ENCODE measurements at places on chromosomes 3 and 15.

- no peak overlapping the region for H3K27ac ChIP-seq
- peaks cover 2% of the 10 kb centered on the region for H3K4me1 ChIP-seq
- H3K36me3 ChIP-seq: no peaks in the 10 kb centered on the region
- no peak overlapping the region for H3K4me3 ChIP-seq
Observed at GRCh38 chr3:42728668-42729364, 26.2 kb upstream of the HHATL start.

- no peak for DNase-seq
- H3K27me3 ChIP-seq: peaks cover 58% of the 10 kb centered on the region
- H3K4me1 ChIP-seq: peaks cover 2% of the 10 kb centered on the region
- peaks cover 4% of the 10 kb centered on the region for H3K36me3 ChIP-seq
- no peak overlapping the region for H3K27ac ChIP-seq
Observed at GRCh38 chr3:194120789-194121770, 14.9 kb upstream of the HES1 start.

DNA sequence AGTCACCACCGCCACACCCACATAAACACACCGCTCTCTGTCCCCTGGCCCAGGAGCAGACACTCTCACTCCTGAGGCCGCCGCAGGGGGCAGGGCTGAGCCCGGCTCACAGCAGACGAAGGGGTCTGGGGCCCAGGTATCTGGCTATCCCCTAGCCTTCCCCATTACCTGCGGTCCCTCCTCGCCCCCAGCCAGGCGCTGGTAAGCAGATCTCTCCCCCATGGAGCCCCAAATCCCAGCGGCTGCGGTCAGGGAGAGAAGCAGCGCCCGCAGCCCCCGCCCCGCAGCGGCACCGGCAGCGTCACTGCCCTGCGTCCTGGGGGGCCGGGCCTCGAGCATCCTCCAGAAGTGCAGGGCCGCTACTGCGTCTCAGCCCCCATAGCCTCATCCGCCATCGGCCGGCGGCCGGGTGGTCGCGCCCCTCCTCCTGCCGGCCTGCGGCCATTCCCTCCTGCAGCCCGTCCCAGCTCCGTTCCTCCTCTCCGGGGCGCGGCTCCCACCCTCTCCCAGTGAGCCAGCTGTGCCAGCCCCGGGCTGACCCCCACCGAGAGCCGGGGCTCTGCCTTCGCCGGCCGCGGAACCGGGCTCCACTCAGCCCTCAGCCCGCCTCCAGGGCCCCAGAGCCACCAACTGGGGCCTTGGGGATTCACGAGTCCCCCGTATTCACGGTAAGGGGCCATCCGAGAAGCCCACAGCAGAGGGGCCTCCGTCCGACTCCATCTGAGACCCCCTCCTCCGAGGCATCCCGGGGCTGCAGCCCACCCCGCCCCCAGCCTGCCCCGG lies 13.1 kb downstream of the TNK2 start:
- peak overlapping the region; percentile 95 for H3K4me3 ChIP-seq
- peak; percentile 52 for DNase-seq
- peaks cover 49% of the 10 kb centered on the region for H3K4me1 ChIP-seq
- no peaks in the 10 kb centered on the region for H3K27me3 ChIP-seq

- DNase-seq: no peak
- H3K4me1 ChIP-seq: peaks cover 10% of the 10 kb centered on the region
- H3K4me3 ChIP-seq: peak overlapping the region; percentile 21
- no peaks in the 10 kb centered on the region for H3K27me3 ChIP-seq
- H3K27ac ChIP-seq: no peak overlapping the region
- no peaks in the 10 kb centered on the region for H3K36me3 ChIP-seq
Observed at GRCh38 chr15:65189102-65189740, 4.1 kb upstream of the CLPX start.

DNA sequence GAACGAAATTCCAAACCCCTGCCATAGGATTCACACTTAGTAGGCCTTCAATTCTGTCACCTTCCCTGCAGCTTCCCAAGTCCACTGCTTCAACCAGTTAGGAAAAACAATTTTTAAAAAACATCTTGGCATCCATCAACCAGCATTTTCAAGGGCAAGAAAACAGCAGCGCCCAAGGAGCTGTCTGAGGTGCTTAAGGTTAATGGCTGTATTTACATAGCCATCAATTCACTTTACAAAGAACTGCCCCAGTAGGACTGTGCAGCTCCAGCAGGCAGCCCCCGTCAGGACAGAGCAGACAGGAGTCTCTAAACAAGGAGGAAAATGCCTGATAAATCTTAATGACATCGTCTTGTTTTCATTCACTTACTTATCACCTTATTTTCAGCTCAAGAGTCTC lies 13.3 kb downstream of the TAFA4 start:
- H3K36me3 ChIP-seq: no peaks in the 10 kb centered on the region
- peaks cover 60% of the 10 kb centered on the region for H3K27me3 ChIP-seq
- no peak overlapping the region for H3K27ac ChIP-seq
- no peak overlapping the region for H3K4me3 ChIP-seq
- no peaks in the 10 kb centered on the region for H3K4me1 ChIP-seq
- DNase-seq: no peak

- H3K36me3 ChIP-seq: no peaks in the 10 kb centered on the region
- no peak for DNase-seq
- H3K27ac ChIP-seq: no peak overlapping the region
- H3K4me3 ChIP-seq: no peak overlapping the region
- H3K4me1 ChIP-seq: peaks cover 3% of the 10 kb centered on the region
- H3K27me3 ChIP-seq: peaks cover 35% of the 10 kb centered on the region
Observed at GRCh38 chr3:160126761-160127160, 98.5 kb upstream of the C3orf80 start.

GRCh38 chr3:60095516-60095915 lies 1045.7 kb upstream of the CFAP20DC start:
- no peak overlapping the region for H3K4me3 ChIP-seq
- no peak for DNase-seq
- no peaks in the 10 kb centered on the region for H3K27me3 ChIP-seq
- no peak overlapping the region for H3K27ac ChIP-seq
- no peaks in the 10 kb centered on the region for H3K36me3 ChIP-seq

GRCh38 chr3:98809557-98809956 lies 46.4 kb downstream of the ST3GAL6 start:
- H3K4me3 ChIP-seq: no peak overlapping the region
- H3K36me3 ChIP-seq: peaks cover 7% of the 10 kb centered on the region
- DNase-seq: no peak

DNA sequence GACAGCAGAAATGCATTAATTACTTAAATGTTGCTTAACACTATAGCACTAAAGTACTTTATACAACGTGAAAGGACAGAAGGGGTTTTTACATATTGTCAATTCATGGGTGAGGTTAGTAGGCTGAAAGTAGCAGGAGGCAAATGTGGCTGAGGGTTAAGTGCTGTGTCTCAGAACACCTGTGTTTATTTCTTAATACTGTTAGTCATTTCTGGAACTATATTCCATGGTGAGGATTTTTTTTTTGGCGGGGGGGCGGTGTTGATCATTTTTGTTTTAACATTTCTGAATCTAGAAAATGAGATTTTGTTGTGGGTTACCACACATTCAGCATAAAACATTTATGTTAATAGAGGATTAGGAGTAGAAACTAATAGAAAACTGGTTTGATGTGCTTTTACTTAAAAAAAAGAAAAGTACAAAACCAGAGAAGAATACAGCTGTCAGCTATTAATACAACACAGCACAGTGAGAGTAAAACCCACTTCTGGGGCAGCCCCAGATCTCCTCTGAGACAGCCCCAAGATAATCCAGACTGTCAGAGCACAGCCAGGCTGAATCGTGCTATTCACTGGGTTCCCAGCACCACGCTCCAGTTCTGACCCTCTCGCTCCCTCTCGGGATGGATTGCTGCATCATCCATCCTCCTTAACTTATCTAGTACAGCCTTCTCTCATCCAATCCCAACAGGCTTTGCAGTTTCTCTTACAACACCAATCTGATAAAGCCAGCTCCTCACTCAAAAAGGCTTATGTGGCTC lies 307.7 kb downstream of the TUSC7 start:
- no peaks in the 10 kb centered on the region for H3K36me3 ChIP-seq
- no peak for DNase-seq
- H3K4me1 ChIP-seq: no peaks in the 10 kb centered on the region
- H3K27me3 ChIP-seq: no peaks in the 10 kb centered on the region

DNA sequence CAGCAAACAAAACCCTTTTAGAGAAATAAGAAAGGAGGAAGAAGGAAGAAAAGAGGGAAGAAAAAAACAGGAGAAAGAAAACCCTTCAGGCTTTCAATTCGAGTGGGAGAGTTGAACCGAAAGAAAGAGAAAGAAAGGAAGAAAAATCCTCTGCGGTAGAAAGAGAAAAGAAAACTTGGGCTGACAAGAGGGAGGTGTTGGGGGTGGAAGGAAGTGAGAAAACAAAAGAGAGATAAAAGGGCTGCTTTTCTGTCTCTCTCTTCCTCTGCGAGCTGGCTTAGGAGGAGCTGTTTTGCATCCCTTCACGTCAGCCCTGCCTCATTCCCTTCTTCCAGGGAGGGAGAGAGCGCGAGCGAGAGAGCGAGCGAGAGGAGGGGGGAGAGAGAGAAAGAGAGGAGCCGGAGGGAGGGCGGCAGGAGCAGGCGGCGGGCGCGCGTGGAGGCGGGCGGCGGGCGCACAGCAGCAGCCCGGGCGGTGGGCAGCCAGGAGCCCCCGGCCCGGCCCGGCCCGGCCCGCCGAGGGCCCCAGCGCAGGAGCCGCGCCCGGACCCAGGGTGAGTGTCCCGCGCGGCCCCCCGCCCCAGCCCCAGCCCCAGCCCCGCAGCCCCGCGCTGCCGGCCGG lies at the start of gene ZNF710:
ZNF710 (plus strand) TSS at position 263 of the 621 bp plus-strand sequence. CDS start 65,814 bp downstream, outside the sequence.
- H3K36me3 ChIP-seq: peaks cover 8% of the 10 kb centered on the region
- H3K27me3 ChIP-seq: no peaks in the 10 kb centered on the region
- DNase-seq: no peak
- H3K4me3 ChIP-seq: peak within 1 kb of the TSS; percentile 98
- peak within 1 kb of the TSS; percentile 96 for H3K27ac ChIP-seq

Data from T-helper 17 cell (primary cell).